Stimulated activated CD4-positive, alpha-beta T cell treated with anti-CD3 and anti-CD28 coated beads, Interleukin-12 subunit alpha, Interleukin-12 subunit beta, amount 100 ng/mL, for 24 hours (primary cell): ENCODE measurements at places on chromosomes 12 and 14.

- DNase-seq, result no peak
Measured at GRCh38 chr12:131944601-131945251, 5.0 kb upstream of the EP400 start.

DNA sequence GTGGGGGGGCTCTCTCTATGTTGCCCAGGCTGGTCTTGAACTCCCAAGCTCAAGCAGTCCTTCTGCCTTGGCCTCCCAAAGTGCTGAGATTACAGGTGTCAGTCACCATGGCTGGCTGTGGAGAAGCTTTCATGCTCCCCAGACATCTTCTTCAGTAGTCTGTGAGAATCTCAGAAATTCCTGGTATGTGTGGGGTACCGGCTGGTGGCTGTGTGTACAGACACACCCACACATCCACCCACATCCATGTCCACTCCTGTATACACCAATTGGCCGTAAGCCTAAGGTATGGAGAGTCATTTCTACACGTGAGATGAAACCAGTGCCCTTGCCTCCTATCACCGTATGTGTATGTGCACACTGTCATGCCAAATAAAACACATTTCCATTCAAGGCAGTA is 27.8 kb downstream of the GPRC5D start:
- no peak for DNase-seq

- peak; percentile 67 for DNase-seq
Measured at GRCh38 chr14:64294672-64295413, 672 bp upstream of the ESR2 start.

DNA sequence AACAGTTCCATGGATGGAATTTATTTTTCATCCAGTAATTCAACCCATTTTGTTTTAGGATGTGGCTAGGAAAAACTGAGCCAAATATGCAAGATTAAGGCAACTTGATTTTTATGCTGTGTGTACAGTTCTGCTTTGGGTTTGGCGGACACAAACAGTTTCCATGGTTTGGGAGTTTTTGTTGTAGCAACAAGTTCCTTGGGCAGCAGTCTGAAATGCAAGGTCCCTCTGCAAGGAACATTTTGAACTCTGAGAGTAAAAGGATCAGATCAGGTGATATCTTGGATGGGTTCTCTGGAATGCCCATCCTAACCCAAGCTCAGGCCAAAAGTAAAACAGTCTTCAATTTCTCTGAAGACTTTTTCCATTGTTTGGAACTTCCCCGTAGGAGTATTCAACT is 161.2 kb downstream of the TMX1 start:
- no peak for DNase-seq

- DNase-seq, result no peak
Measured at GRCh38 chr12:47615711-47616110, 90.1 kb downstream of the RPAP3 start.

GRCh38 chr12:544941-545635 is 85.3 kb downstream of the B4GALNT3 start:
- no peak for DNase-seq

DNA sequence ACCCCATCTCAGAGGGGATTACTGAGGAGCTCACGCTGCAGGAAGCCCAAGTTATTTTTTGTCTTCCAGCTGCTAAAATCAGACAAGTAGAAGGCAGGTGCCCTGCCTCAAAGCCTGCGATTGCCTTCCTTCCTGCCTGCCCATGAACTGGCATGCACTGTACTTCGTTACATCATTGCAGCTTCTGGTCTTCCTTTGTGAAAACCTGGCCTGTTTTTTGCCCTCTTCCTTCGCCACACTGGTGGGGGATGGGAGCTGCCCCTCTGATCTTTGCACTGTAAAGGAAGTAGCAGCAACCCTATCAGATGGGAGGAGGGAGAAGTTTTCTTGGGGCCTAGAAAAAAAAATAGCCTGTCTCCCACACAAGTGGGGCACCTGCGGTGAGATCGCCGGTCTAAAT is 1098.7 kb downstream of the BCL11B start:
- DNase-seq, result no peak

DNA sequence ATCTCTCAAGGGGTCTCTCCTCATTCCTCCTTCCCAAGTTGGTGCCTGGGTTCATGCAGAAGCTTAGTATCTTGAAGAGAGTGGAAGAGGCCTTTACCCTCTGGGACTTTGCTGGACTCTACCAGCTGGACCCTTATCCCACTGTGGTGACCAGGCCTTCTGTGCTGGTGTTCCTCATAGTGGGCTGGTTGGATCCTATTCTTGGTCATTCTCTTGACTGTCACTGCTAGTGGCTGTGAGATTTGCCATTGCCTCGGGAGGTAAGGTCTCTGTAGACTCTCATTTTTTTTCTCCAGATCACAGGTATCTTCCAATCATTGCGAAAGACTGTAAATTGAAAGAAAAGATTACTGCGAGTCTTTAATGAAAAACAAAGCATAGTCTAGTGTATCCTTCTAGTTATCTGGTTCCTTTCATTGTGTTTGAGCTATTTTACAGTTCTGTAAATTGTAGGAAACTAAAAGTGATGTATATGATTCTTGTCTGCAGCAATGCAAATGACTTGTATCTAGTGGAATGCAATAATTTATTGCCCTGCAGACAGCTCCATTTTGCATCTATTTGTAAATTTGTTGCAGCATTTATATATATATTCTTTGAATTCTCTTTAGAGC is 217.9 kb downstream of the AEBP2 start:
- DNase-seq, result no peak

- DNase-seq, result no peak
Measured at GRCh38 chr12:64680235-64680634, 69.9 kb downstream of the RASSF3 start.

GRCh38 chr12:53050426-53051057 is 677 bp downstream of the TNS2 start:
- no peak for DNase-seq

DNA sequence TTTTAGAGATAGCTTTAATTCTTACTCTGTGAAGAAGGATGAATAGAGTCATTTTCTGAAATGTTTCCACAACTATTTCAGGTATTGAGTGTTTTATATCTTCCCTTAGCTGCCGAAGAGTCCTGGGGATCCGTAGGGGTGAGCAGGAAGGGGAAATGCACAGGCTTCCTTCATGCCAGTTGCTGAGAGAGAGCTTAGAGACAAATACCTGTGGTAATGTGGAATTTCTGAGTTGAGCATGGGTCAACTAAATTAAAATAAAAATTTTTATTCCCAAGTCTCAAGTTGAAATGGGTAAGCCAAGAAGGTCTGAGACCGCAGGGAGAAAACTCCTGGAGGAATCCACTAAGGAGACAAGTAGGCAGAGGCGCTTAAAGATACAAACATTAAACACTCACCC is 185.7 kb downstream of the DAD1 start:
- no peak for DNase-seq

DNA sequence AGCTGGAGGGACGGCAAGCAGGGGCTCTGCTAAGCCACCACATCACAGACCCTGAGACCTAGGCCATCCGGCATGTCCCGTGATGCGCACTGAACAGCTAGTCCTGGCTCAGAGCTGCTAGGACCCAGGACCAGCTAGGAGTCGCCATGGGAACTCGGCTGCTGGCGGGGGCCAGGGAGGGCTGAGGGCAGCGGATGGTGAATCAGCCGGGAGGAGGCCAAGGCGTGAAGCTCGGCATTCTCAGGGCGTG is 5.1 kb downstream of the AHNAK2 start:
- no peak for DNase-seq

GRCh38 chr14:49770212-49770817 is 2.4 kb downstream of the KLHDC2 start:
- no peak for DNase-seq

DNA sequence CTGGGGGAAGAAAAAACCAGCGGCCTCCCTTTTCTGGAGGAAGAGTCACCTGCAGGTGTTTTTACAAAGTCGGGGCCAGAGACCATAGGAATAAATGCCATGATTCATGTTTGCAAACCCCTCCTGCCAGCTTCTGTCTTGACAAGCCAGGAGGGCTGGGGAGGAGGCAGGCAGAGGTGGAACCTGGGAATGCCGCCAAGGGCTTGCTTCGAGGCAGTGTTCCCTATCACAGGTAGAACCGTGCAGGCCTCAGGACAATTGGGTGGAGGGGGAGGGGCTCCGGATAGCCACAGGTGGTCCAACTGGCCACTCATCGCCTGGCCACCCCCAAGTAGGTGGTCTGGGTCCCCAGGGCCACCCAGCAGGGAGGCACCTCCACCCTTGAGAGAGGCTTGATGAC is 14.2 kb upstream of the DLK1 start:
- no peak for DNase-seq

DNA sequence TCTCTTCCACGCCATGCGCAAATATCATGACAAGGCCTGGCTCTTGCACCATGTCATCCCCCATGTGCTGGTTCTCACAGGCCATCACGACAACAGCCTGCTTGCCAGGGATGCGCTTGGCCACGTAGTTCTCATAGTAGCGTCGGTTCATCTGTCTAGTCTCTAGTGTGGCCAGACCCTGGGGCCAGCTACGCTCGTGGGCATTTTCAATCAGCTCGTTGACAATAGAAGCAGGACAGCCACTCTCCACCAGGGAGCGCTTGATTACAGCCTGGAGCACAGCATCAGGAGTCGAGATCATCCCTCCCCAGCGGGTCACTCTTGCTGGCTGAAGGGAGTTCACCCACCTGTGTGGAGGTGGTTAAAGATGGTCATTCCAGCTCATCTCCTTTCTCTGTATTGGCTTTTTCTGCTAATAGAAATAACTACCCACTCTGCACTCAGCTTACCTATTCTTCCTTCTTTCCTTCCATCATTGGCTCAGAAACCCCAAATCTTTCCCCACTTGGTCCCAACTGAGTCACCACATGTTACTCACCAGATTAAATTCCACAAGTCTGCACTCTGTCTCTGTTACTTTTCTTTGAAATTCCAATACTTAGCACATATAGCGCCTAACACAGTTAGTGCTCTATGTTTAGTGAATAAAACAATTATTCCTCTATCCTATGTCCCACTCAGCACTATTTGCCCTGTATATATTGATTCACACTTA is 15.1 kb downstream of the RNF41 start:
- DNase-seq, result no peak

DNA sequence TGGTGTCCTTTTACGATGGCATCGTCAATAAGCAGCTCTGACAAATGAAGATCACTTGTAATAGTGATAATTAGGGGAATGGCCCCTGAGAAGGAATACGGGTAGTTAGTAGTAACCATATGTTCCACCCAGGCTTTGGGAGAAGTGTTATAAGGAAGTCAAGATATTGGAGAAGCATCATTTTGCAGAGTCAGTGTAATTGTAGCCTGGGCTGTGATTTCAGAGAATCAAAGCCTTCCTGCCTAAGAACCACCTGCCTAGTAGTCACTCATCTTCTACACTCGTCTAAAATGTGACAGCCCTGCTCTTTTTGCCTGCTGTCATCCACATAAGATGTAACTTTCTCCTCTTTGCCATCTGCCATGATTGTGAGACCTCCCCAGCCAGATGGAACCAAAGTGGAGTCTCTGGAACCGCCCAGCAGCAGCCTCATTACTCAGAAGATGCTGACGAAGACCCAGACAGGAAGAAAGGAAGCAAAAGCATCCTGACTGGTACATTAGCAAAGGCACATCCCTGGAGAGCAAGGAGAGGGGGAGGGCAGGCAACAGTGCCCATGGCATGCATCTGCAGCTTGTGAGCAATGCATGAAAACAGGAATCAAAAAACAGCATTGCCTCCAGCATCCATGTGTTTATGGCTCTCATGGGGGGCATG is 12.6 kb upstream of the EDDM3A start:
- DNase-seq, result no peak

- no peak for DNase-seq
Measured at GRCh38 chr12:89565002-89565401, 39.2 kb upstream of the POC1B start.

DNA sequence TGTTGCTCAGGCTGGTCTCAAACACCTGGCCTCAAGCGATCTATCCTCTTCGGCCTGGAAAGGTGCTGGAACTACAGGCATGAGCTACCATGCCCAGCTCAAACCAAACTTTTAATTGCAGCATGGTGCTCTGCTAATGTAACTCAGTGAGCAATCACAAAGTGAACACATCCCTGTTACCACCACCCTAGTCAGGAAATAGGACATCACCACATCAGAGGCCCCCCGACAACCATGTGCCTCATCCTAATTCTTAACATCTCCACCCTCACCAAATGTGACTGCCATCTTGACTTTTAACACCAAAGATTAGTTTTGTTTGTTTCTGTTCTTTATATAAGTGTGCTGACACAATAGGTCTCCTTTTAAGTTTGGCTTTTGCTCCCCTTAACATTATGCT is 22.8 kb upstream of the SDR39U1 start:
- no peak for DNase-seq

DNA sequence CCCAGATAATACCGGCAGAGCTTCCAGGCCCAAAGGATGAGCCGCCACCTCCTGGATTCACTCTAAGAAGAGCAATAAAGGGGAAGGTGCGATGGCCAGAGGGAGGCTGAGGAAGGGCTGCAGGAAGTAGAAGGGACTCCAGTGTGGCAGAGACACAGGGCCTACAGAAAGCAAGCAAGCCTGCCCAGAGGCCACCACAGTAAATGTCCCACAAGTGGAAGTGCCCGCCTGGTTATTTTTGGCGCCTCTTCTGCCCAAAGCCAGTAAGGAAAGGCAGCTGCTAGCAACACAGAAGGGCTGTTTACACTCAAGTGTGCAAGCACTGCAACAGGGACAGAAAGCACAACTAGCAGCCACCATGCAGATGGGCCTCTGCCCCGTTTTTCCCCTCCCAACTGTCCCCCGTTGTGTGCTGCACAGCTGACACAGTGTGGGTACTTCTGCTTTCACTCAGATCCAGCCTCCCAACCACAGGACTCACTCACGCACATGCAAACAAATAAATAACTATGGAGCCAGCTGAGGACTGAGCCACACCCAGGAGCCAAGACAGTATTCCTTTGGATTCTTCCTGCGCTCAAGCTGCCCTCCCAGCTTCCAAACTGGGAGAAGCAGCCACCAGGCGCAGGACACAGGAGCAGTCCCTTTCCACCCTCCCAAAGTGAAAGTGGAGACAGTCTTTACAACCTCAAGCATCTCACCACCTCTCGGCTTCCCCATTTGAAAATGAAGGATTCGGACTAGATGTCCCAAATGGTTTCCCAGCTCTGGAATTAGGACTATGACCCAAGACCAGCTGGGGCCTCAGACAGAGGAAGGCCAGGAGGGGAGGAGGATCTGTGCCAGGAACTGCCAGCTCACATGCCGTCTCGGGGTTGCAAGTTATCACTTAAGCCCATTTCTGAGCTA is 40.0 kb upstream of the PNMA1 start:
- DNase-seq, result peak; percentile 45

DNA sequence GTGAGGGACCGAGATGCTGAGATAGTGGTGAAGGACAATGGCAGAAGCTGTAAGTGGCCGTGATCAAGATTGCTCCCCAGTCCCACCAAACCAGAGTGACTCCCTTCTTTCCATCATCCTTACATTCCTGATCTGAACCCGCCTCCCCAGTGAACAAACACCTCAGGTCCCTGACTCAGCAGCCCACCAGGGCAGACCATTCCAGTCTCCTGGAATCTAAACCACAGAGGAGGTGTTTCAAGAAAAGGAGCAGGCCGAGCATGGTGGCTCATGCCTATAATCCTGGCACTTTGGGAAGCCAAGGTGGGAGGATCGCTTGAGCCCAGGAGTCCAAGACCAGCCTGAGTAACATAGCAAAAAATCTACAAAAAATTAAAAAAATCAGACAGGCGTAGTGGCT is 6.6 kb downstream of the ERBB3 start:
- DNase-seq, result no peak

GRCh38 chr12:65891219-65891618 is 66.9 kb downstream of the HMGA2 start:
- no peak for DNase-seq

GRCh38 chr14:60758885-60759284 is 24.3 kb downstream of the MNAT1 start:
- no peak for DNase-seq

- no peak for DNase-seq
Measured at GRCh38 chr12:53518381-53518780, 11.1 kb upstream of the NPFF start.
